ENCODE measurements at places on chromosomes 6 and 20.

DNA sequence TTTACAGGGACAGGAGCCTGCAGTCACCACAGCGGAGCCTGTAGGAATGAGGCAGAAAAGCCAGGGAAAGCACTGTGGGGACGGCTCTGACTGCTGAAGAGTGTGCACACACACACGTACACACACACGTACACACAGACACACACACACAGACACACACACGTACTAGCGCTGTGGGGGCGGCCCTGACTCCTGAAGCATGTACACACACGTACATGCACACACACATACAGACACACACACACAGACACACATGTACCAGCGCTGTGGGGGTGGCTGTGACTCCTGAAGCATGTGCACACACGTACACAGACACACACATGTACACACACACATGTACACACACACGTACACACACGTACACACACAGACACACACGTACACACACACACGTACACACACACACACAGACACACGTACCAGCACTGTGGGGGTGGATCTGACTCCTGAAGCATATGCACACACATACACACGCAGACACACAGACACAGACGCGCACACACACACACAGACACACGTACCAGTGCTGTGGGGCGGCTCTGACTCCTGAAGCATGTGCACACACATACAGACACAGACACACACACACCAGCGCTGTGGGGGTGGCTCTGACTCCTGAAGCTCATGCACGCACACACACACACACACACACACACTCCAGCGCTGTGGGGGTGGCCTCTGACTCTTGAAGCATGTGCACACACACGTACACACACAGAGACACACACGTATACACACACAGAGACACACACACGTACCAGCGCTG, 127.3 kb downstream of the DLL1 start:
- no peak for DNase-seq

DNA sequence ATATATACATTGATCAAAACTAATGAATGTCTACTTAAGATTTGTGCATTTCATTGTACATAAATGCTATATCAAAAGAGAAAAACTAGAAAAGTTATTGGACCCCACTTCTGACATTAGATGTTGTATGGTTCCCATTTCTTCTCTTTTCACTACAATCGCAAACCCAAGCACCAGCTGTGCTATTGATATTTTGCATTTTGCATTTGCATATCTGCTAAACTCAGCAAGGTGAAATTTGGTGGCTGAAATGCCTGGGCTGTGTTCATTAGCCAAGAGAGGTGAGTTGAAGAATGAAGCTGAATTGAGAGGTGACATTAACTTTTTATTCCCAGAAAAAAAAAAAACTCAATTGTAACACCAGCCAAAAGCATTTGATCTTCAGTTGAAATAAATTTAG, 232.1 kb upstream of the TENT5A start:
- no peak for DNase-seq

DNA sequence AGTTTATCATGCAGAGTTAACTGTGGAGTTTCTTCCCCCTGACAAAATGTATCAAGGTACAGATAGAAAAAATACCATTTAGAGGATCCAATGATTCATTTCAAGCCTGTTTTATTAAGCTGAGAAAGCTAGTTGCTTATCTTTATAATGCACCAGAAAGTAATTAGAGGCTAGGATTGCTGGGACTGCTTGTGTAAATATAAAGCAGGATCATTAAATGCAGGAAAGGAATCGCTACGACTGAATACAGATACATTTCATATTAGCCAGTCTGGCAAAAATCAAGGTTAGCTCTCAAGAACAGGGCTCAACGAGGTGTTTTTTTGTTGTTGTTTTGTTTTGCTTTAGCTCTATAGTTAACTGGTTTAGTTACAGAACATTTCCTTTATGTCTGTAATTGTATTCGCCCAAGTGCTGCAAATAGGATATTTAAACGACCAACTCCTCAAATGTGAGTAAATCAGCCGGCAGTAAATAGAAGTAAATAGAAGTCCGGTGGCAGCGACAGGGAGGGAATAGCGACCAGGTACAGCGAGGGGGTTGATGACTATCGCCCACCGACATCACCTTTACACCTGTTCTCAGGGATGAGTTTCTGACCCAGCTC, 748 bp downstream of the UBE2J1 start:
- peak; percentile 12 for DNase-seq

DNA sequence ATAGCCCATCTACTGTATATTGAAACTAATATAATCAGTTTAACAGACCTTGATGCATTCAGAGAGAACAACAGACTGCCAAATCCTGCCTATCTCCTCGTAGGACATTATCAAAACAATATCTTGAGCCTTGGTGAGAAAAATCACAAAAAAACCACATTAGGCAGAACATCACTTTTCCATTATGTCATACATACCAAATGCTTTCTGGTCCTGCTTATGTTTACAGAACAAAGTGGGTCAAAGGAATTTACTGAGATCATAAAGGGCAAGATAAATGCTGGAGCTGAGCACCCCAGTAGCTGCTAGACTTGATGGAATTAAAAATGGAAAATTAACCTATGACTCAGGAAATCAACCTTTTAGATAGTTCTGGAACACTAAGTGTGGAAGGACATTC, 195.3 kb upstream of the KCNK16 start:
- DNase-seq = no peak

GRCh38 chr6:147678253-147678652, 169.8 kb downstream of the SAMD5 start:
- DNase-seq = no peak

DNA sequence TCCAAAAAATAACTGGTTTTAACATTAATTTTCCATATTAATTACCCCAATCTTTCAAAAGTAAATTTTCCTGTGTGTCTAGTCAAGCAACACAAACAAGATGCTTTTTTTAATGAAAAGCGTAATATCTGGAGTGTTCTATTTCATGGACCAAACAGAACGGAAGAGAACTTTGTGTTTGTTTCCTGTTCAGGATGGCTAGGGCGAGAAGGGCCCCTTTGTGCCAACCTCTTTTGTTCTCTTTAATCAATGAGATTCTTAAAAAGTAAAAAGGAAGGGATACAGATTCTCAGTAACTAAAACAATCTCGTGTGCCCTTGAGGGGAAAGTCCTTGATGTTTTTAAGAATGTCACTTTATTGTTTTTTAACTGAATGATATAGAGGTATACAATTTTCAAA, 55.7 kb downstream of the GNAS start:
- DNase-seq = no peak

DNA sequence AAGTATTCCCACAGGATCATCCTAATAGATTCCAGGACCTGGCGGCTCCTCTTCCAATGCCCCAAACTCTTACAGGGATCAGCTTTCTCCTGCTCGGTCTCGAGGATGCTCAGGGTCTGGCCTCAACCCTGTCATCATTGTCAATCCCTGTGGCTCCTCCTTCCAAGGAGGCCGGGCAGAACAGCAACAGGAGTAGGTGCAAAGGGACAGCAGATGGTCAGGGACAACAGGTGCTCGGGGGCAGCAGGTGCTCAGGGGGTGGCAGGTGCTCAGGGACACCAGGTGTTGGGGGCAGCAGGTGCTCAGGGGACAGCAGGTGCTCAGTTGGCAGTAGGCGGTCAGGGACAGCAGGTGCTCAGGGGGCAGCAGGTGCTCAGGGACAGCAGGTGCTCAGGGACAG, 84.8 kb downstream of the TTLL2 start:
- DNase-seq = no peak

DNA sequence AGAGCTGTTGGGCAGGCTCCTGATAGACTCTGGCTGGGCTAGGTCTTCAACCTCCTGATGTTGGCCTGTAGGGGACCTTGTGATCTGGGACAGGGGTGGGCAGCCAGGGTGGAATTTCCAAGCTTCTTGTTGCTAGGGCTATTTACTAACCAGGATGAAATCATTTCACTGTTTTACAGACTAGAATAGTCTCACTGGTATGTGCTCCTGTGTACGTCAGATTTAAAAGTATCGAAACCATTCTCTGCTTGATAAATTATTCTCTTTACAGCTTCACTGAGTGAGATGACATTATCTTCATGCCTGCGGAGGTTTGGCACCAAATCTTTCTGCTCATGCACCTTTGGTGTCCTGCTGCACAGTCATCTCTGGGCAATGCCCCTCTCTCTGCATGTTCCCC, 10.9 kb downstream of the EDN1 start:
- no peak for DNase-seq

DNA sequence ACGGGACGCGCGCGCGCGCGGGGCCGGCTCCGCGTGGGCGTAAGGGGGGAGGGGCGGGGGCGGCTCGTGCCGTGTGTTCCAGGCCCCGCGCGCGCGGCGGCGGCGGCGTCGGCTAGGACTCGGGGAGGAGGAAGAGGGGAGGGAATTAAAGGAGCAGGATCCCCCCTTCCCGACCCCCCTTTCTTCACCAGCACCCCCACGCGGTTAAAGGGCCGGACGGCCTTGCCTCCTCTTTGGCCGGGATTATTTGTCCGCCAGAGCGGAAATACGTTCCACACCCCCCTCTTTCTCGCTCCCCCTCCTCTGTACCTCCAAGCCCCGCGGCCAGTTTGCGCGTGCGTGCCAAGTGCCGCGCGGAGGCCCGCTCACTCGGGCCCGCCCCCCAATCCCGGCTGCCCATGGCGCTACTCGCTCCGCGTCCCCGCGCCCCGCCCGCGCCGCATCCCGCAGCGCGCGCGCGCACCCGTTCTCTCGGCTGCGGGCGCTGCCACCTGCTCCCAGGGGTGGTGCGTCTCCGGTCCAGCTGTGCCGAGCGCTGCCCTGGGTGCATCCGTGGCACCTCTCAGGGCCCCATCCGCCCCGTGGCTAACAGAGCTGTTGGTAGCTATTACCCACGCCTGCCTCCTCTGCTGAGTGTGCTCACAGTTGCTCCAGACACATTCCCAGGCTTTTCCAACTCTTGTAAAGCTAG, at the start of gene ZBTB12:
Gene ZBTB12 (minus strand): TSS at position 134 of the 691 bp plus-strand sequence. CDS start 781 bp downstream, outside the sequence.
- peak; percentile 68 for DNase-seq

GRCh38 chr6:35489066-35489465, 7.8 kb downstream of the TEAD3 start:
- DNase-seq = peak; percentile 76

DNA sequence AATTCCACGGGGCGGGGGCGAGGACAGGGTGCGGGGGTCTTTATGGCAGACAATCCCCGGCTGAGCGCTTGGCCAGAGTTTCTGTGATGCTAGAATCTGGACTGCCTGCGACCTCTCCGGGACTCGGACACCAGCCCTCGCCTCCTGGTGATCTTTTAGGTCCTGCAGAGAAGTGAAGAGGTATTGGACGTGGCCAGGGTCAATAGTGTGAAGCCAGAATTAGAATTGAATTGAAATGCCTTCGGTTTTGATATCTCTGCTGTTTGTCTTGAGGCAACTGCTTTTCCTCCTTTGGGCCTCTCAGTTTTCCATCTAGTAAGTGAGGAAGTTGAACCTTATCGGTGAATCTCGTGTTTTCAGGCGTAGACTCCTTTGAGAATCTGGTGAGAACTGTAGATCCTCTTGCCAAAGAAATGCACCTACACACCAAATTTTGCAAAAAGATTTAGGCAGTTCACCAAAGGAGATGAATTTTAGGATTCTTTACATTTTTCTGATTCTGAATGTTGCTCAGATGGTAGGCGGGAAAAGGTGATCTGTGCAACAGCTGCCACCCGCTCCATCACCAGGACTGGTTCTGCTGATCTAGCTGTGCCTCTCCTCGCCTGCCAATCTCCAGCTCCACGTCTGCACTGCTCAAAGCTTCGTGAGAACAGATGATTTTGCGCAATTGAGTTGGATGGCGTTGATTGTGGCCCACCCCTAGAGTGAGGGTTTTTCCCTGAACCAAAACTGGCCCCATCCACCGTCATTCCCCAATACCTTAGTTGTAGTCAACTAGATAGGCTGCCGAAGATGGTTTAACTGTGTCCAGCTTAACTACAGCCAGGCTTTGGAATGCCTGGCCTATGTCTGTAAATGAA, 837 bp upstream of the OSER1 start:
- no peak for DNase-seq

- peak; percentile 89 for DNase-seq
These were observed 34.7 kb downstream of the EZR start for GRCh38 chr6:158784505-158784904.

DNA sequence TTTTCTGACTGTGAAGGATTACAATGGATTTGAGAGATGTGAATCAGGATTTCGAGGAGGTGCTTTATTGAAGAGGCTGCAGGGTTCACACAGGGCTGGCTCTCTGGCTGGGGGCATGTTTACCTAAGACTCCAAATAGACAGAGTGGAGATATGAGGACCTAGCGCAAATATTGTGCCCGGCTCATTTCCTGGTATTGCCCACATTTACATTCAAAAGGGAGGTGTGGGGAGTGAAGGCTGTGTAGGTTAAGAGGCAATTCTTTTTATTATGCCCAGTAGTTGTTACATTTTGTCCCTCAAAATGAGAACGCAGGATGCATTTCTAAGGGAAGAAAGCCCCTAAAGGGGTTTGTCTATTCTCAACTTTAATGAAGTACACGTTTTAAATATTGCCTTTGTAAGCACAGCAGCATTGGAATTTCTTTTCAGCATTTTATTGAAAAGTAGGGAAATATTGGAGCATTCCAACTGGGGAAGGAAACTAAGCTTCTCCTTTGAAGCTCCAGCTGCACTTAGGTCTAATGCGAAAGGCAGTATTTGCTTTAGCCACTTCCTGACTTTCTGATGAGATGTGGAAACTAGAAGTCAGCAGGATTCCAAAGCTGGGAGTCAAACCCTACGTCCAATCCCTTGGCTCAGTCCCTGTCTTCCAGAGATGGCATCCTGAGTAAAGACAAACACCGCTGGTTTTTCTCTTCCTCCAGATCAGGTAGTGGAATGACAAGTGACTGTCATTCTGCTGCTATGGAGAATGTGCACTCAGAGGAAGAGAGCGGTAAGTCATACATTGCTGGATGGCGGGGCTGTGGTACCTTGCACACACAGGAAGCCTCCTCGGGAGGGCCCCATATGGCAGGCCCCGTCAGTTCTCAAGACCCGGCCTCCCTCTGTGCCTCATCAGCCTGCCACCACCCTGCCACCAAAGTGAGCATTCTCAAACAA, 70.7 kb downstream of the MYB start:
- peak; percentile 30 for DNase-seq

GRCh38 chr6:141203902-141204575, 928.7 kb upstream of the GJE1 start:
- peak; percentile 33 for DNase-seq

DNA sequence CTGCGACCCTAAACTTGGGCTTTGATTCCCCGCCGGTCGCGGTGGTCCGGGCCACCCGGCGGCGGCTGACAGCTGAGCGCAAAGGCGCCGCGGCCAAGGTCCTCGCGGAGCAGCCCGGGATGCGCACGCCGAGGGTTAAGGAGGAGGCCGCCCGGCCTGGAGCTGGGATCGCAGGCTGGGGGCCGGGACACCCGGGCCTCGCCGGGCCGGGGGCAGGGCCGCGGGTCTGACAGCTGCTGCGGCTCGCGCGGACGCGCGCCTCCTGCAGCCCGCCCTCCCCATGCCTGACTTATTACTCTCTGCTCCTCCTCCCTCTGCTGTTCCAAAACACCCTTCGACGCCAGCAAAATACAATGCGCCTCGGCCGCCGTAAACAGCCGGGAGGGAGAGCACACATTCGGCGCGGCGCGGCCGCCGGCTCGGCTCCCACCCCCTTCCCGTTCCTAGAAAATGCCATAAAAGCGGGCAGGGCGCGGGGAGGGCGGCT, 746 bp downstream of the BACH2 start:
- DNase-seq = peak; percentile 58
